ENCODE measurements at places on chromosomes 16 and 17.

GRCh38 chr17:56431736-56432135, 161.8 kb upstream of the NOG start:
- DNase-seq, result no peak

DNA sequence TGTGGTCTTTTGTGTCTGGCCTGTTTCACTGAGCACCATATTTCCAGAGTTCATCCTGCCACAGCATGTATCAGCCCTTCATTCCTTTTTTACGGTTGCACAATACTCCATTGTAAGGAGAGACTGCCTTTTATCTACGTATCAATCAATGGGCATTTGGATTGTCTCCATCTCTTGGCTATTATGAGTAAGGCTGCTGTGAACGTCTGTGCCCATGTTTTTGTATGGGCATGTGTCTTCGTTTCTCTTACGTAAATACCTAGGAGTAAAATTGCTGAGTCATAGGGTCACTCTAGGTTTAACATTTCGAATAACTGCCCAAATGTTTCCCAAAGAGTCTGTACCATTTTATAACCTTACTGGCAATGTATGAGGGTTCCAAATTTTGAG, 202.8 kb upstream of the FOXF1 start:
- DNase-seq, result no peak

DNA sequence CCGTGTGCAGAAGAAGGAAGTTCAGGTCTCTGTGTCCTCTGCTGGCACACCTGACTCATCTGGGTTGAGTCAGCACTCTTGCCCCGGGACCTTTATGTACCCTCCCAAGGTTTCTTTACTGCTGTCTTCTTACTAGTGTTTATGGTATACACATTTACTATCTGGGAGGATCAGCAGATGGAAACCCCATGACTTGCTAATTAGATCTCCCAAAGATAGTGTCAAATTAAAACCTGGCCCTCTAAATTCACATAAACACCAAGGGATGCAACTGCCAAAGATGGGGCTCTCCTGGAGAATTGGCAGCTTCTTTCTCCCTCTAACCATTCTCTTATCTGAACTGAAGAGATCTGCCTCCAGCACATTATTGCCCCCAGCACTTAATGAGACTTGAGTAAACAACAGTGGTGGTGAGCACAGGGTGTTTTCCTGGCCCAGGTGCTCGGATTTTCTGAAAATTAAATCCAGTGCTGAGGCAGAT, 718.1 kb upstream of the SOX9 start:
- DNase-seq, result peak; percentile 93

DNA sequence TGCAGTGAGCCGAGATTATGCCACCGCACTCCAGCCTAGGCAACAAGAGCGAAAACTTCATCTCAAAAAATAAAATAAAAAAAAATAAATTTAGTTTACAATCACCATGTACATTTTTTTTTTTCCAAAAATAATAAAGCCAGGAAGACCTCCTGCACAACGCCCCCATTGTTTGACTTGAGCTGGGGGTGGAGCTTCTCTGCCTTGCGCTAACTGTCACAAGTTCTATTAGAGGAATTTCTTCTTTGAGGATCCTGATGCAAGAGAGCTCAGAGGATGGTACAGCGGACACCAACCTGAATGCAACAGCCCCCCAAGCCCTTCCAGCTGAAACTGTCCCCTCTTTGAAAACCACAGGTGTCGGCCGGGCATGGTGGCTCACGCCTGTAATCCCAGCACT, 24.9 kb upstream of the CBX4 start:
- DNase-seq, result no peak

DNA sequence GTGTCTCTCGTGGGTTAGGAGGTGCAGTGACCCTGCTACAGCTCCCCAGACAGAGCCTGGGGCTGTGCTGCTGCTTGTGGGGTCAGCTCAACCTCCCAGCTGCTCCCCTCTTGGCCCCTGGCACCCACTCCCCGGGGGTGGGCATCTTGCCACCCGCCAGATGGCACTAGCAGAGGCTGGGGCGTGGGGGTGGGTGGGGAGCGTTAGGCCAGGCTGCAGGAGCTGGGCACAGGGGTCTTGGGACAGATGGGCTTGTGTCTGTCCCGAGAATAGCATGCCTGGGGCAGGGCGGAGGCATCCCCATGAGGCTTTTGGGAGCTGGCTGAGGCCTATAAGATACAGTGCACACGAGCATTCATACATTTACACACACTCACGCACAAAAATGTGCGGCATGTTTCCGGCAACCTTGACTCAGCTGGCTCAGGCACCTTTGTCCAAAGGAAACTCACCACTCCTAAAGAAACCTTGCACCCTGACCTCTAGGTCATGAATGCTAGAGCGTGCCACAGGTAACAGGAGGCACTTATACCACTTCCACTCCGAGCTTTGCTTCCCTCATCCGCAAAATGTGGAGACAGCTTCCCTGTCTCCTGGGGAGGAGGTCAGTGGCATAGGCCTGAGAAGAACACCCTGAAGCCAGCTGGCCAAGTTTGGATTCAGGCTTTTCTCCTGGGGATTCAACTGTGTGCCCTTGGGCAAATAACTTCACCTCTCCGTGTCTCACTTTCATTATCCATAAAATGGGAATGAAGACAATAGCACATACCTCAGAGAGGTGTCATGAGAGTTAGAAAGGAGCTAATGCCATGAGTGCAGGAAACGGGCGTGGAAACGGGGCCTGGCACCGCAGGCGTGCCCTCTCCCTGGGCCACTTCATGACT, 78.9 kb upstream of the LHX1 start:
- no peak for DNase-seq

DNA sequence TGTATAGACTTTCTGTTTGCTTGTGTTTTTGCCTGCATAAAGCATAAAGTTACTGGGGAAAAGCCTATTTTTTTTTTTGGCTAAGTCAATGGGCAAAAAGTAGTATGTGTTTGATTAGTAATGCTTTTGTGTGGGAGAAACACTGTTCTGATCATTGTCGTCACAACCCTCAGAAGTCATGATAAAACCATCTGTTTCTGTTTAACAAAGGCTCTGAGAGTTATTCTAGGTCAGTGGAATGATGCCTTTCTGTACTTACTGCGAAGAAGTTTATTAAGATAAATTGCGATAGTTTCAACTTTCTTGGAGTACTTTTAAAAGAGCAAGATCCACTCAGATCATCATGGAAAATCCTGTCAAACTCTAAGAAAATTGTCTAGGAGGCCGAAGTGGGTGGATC, 80.9 kb downstream of the PRKCA start:
- no peak for DNase-seq

DNA sequence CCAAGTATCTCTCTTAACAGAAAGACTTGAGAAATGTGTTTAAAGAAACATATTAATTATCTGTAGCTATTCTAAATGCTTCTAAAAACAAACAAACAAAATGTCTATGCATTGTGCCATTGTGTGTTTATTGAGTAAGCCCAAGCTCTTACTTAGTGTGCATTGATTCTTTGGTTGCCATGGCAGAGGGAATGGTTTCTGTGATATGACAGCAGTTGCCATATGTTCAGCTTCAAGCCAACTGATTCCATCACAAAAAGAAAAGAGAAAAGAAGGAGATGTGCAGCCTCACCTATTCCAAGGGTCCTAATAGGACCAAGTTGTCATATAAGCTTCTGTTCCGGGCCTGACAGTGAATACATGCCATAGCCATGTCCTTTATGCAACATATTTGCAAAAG, 457.5 kb downstream of the TOX3 start:
- no peak for DNase-seq

DNA sequence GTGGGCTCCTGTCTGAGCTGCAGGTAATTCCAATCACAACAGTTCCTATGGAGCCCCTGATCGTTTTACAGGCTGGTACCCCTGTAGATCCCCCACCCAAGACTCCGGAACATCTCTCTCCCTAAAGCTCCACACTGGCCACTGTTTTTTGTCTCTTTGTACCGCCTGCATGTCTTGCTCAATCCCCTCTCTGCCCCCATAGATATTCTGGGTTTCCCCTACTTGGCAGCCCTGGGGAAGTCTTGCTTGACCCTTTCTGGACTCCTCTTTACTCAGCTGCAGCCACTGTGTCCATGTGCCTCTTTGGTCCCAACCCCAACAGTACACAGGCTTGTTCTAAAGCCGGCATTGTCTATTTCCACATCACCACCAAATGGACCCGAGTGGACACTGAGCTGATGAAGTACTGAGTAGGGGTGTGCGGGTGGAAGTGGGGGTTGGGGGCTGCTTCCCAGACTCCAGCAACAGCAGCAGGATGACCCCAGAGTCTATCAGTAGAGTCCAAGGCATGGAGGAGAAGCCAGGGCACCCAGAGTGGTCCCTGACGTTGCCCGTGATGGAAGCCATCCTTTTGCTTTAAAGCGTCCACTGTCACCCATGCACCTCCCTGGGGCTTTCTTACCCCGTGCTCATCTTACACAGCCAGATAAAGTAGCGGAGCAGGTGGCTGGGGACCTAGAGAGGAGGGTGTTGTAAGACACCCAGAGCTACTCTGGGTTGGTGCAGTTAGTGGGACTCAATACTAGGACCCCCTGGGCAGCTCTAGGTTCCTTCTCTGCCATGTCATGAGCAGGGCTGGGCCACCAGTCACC, 6.4 kb downstream of the CD300LB start:
- DNase-seq, result no peak

- no peak for DNase-seq
Measured at GRCh38 chr17:14760212-14760611, 459.3 kb downstream of the HS3ST3B1 start.

DNA sequence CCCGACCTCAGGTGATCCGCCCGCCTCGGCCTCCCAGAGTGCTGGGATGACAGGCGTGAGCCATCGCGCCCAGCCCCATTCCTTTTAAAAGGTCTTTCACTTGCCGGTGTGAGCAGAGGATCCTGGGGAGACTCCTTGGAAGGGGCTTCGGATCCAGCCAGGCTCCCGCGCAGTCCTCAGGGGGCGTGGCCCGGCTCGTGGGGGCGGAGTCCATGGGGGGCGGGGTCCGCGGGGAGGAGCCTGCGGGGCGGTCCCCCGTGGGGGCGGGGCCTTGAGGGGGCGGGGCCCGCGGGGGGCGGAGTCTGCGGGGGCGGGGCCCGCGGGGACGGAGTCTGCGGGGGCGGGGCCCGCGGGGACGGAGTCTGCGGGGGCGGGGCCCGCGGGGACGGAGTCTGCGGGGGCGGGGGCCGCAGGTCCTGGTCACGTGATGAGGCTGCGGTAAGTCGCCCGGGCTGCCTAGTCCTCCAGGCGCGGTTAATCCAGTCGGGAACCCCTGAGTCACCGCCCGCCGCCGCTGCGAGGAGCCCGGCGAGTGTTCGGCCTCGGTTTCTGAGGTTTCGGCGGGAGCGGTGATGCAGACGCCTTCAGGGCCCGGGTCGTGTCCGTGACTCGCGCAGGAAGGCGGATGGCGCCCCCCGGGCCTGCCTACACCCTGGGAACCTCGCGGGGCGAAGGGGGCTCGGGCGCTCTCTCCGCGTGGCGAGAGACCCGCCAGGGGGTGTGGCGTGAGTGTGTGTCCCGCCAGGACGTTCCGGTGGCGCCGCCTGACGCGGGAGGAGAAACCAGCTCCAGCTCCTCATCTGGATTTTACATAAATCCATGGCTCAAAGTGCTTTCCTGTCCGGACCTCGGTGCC, 23.6 kb upstream of the ABR start:
- peak; percentile 48 for DNase-seq

DNA sequence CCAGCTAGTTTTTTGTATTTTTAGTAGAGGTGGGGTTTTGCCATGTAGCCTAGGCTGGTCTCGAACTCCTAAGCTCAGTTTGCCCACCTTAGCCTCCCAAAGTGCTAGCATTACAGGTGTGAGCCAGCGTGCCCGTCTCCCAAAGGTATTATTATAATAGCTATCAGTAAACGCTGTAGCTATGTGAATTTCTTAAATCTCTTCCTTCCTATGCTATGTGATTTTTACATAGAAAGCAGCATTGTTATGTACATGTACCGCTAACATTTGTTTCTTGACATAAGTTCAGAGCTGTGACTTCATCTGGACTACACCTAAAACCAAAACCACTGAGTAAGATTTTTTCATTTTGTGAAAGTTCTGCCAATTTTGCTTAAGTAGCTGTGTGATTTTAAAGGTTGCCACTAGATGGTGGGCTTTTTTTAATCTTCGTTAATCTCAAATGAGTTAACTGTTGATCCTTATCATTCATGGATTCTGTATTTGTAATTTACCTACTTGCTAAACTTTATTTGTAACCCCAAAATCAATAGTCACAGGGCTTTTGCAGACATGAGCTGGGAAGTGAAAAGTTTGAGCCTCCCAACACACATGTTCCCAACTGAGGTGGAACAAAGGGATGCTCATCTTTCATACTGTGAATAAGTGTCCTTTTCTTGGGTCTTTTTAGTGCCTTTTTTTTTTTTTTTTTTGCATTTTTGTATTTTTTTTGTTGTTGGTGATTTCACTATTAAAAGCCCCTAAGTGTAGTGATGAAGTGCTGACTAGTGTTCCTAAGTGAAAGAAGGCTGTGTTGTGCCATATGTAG, 21.9 kb downstream of the PRKAR1A start:
- DNase-seq, result no peak

GRCh38 chr16:22962905-22963304, 148.9 kb downstream of the HS3ST2 start:
- DNase-seq, result no peak
